ENCODE measurements at places on chromosomes 5 and 9.

DNA sequence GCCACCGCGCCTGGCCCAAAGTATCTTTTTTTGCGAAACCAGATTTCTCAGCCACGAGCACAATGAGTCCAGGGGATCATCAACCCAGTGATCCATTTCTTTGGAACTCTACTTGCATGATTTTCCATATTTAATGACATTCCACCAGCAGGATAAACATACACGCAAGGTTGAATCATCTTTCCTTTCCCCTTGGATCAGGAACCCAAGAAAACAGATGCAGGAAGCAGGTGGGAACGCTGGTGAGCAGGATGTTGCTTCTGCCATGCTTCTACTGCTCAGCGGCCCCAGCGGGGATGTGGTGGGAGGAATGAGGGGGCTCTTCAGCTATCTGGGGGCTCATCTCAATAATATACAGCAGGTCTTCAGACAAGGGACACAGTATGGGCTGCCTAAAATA lies 118.2 kb downstream of the SEC61B start:
- DNase-seq = no peak

- DNase-seq = no peak
These were observed 4.5 kb downstream of the EGR1 start for GRCh38 chr5:138469540-138470321.

GRCh38 chr5:141434006-141434405 lies 3.7 kb downstream of the PCDHGA12 start:
- DNase-seq = no peak

DNA sequence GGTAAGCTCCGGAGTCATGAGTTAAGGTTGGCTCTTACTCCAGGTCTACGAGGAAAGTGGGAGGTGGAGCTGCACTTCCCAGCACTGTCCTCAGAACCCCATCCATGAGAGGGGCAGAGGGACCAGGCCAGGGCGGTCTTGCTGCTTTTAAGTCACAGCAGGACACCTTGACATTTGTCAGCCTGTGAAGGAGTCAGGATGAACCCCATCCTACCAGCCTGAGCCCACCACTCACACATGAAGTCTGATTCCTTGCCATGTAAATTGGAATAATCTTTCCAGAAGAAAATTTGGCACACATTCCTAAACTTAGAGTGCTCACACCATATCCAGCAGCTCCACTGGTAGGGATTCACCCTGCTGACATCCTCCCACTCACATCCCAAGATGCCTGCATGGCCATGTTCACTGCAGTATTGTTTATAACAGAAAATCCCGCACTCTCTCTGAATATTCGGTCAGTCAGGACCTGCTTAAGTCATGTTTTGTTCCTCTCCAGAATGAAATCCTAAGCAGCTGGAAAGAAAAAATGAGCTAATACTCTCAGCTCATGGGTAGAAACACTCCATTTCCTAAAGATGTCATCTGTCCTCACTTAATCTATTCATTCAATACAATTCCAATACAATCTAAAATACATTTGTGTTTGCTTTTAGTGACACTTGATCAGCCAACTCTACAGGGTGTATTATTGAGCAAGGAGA lies 79.3 kb upstream of the COL5A1 start:
- DNase-seq = no peak

DNA sequence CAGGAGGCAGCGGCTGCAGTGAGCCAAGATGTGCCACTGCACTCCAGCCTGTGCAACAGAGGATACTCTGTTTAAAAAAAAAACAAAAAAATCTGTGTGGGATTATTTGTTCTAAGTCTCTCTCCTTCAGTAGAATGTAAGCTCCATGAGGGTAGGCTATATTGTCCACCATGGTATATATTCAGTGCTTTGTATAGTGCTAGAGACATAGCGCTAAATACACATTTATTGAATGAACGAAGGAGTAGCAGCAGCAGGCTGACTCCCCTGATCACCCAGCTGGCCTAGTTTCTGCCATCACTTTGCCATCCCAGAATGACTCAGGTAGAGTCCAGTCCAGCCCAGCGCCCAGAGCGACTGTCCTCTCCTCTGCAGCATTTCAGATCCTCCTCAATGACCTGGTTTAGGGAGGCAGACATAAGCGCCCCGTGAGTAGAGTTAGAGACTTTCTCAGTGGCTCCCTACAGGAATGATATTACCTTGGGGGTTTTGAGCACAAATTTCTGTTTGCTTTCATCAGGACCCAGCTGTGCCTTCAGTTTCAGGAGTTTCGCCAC lies 716 bp downstream of the HARS1 start:
- no peak for DNase-seq

- no peak for DNase-seq
These were observed 27.7 kb downstream of the PPP3R2 start for GRCh38 chr9:101566904-101567724.

GRCh38 chr9:99663856-99664255 lies 157.8 kb upstream of the NR4A3 start:
- DNase-seq = no peak
